ENCODE measurements at places on chromosomes 7 and 10.

- DNase-seq: no peak
Measured at GRCh38 chr10:73902351-73902750, 8.6 kb upstream of the PLAU start.

DNA sequence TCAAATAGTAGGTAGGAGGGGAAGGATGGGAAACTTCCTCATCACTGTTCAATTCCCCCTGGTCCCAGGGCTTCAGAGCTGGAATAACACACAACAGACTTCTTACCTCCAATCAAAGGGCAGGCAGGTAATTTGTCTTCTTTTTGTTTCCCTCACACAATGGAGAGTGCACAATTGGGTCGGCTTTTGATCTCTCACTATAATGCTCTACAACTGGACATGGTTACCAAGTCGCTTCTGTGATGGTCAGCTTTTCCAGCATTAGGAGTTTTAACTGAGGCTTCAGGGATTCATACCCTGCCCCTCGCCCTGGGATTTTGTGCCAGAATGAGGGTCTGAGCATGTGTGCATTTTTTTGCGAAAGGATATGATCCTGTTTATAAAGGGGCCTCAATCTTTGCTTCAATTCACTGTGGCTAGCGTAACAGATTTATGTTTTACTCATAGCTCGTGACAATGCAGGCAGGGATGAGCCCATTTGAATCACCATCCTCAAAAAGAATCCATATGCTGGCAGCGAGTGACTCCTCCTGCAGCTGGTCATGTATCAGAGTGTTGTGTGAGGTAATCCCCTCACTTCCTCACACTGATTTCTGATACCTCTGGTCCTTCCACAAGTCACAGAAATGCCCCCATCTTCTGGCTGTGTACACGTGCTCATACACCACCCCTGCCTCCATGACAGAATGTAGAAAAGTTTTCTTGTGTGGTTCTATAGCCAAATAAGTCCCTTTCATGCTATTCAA lies 189.6 kb downstream of the CTTNBP2 start:
- no peak for DNase-seq

- no peak for DNase-seq
Measured at GRCh38 chr10:44955413-44956070, 4.1 kb upstream of the RASSF4 start.

- DNase-seq: no peak
Measured at GRCh38 chr7:537911-538634, 18.4 kb upstream of the PDGFA start.

DNA sequence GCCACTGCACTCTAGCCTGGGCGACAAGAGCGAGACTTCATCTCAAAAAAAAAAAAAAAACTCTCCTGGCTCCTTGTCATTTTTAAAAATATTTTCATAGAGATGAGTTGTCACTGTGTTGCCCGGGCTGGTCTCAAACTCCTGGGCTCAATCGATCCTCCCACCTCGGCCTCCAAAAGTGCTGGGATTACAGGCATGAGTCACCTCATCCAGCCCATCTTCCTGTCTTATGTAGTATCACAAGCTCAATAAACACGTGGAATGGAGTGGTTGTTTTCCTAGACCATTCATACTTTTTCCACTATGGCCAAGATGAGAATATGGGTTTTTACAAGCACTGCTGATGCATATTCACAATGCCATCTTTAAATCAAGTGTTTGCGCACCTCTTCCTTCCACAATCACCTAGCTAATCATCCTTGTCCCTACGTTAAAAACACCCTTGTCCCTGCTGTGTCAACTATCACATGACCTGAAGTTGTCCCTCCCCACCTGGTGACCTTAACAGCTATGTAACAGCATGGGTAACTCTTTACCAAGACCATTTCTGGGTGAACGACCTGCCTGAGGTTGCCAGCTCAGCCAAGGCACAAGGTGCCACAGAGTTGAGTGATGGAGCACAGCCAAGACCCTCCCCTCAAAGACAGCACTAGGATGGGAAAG lies 21.3 kb downstream of the DLG5 start:
- no peak for DNase-seq

DNA sequence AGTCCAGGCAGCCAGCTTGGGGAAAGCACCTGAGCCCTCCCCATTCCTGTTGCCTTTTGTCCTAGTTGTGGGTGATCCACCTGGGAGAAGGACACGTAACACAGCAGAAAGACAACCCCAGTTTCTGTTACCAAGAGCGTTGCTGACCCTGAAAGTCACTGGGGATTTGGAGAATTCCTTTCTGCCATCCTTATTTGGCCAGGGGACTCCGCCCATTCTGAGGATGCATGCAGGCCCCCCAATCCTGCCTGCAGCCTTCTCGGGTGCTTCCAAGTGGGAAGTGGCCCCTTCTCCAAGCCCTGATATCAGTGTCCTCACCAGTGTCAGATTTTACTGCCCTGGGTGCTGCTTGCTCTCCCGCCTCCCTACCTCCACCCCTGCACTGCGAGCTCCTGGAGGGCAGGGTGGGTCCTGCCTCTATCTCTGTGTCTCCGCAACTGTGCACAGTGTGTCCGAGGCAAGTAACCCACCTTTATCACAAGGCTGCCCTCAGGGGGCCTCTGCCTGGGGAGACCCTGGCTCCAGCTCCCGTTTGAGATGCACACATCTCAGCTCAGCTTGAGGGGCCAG lies 9.2 kb upstream of the ADCY1 start:
- DNase-seq: no peak

GRCh38 chr10:122052701-122053100 lies 63.7 kb downstream of the TACC2 start:
- DNase-seq: no peak

DNA sequence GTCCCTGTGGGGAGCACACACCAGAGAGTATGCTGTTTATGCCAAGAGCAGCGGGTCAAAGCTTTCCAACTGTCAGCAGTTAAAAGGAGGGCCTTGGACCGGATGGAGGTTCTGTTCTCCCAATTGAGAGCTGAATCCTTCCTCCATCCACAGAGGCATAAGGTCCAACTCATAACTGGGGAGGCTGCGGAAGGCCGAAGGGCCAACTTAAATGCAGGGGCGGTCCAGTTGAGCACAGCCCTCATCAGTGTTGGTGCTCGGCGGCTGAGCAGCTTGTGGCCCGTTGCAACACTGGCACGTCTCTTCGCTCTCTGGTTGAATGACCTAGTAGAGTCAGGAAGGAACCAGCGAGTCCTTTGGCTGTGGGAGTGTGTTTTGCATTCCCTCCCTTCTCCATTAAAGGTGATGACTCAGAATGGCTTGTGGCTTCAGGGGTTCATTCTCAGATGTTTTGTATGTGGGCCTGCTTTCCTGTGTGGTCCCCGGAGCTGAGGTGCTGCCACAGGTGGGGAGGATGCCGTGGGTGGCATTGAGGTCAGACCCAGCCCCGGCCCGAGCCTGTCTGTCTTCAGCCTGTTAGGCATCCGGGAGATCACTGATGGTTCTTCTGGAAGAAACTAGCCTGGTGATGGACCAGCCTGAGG lies 44.8 kb upstream of the DMBT1 start:
- peak; percentile 81 for DNase-seq

DNA sequence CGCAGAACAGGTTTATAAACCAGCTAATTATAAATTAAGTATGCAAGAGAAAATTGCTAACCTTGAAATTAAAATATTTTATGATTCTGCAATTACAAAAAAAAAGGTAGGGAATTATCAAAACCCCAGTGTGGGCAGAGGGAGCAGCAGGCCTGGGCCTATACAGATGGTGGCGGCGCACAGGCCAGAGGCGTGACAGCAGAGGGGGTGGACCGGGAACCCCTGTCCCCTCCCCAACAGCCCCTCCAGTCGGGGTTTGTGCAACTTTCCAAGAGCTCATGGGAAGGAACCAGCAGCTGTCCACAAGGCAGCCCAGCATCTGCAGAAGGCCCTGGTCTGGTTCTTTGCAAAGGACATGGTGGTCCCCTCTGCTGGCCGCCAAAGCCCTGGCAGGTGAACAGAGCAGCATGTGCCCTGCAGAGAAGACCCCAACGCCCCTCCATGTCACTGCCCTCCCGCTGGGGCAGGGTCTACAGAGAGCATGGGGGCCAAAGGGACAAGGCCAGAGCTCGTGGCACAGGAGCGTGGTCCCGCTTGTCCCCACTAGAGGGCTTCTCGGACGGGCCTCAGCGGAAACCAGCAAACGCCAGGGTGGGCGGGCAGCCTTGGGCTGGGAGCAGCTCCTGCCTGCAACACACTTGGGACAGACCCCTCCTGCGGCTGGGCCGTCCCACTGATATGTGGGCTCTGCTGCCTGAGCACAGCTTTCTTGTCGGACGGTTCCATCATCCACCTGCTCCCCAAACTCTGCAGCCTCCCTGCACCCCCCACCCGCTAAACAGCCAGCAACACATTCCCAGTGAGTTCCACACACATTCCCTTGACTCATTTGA lies 75.1 kb downstream of the EBF3 start:
- DNase-seq: peak; percentile 39

All from activated CD4-positive, alpha-beta memory T cell treated with anti-CD3 and anti-CD28 coated beads, Interleukin-2, amount 10 ng/mL, durations not matched to agents 7 days and 5 days (primary cell).